ENCODE measurements at places on chromosomes 13 and 19.
A peak's percentile ranks its signal among the peaks of the same experiment; 100 is the strongest.

- peaks cover 30% of the 10 kb centered on the region for H3K4me1 ChIP-seq
- peak; percentile 12 for DNase-seq
- H3K4me3 ChIP-seq, result peak overlapping the region; percentile 91
- peaks cover 22% of the 10 kb centered on the region for H3K36me3 ChIP-seq
- H3K27ac ChIP-seq, result peak overlapping the region; percentile 90
These were observed 546 bp upstream of the ZNF546 start for GRCh38 chr19:39996218-39996810.

GRCh38 chr13:46594374-46595078, 41.6 kb downstream of the LRCH1 start:
- H3K27ac ChIP-seq, result peak overlapping the region; percentile 15
- DNase-seq, result no peak
- H3K27me3 ChIP-seq, result no peaks in the 10 kb centered on the region
- H3K4me1 ChIP-seq, result peaks cover 78% of the 10 kb centered on the region

DNA sequence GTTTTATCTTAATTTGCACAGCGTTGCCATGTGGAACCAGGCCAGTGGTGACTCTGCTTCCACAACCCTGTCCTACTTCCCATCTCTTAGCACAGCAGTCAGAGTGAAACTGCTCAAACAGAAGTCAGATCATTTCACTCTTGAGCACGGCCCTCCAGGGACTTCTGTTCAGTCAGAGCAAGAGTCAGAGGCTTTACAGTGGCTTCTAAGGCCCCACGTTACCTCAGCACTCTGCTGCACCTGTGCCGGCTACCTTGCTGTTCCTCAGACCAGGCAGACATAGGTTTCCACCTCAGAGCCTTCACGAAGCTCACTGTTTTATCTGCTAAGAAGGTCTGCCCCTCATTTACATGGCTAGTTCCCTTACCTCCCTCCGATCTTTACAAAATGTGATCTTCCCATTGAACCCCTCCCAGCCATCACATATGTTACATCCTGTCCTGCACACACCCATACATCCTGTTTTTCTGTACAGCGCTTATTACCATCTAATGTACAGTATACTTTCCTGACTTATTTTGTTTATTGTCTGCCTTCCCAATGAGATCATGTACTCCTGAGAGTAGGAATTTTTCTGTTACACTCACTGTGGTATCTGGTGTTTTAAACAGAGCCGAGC, 41.6 kb downstream of the TM9SF2 start:
- no peak overlapping the region for H3K4me3 ChIP-seq
- no peak overlapping the region for H3K27ac ChIP-seq
- DNase-seq, result no peak
- no peaks in the 10 kb centered on the region for H3K4me1 ChIP-seq
- no peaks in the 10 kb centered on the region for H3K27me3 ChIP-seq

GRCh38 chr13:106612688-106613087, 44.8 kb upstream of the ARGLU1 start:
- DNase-seq, result no peak
- H3K27me3 ChIP-seq, result no peaks in the 10 kb centered on the region
- H3K4me1 ChIP-seq, result peaks cover 14% of the 10 kb centered on the region
- H3K27ac ChIP-seq, result no peak overlapping the region

- DNase-seq, result no peak
- H3K36me3 ChIP-seq, result no peaks in the 10 kb centered on the region
- peaks cover 17% of the 10 kb centered on the region for H3K27me3 ChIP-seq
- no peak overlapping the region for H3K27ac ChIP-seq
- no peak overlapping the region for H3K4me3 ChIP-seq
These were observed 7.3 kb downstream of the ANGPTL4 start for GRCh38 chr19:8371011-8371804.

- H3K27me3 ChIP-seq, result no peaks in the 10 kb centered on the region
- H3K4me3 ChIP-seq, result peak overlapping the region; percentile 81
- peaks cover 3% of the 10 kb centered on the region for H3K36me3 ChIP-seq
These were observed 2.0 kb downstream of the FBL start for GRCh38 chr19:39843919-39844793.

- peaks cover 43% of the 10 kb centered on the region for H3K4me1 ChIP-seq
- H3K36me3 ChIP-seq, result no peaks in the 10 kb centered on the region
- H3K27ac ChIP-seq, result no peak overlapping the region
- H3K27me3 ChIP-seq, result peaks cover 34% of the 10 kb centered on the region
- peak overlapping the region; percentile 89 for H3K4me3 ChIP-seq
These were observed 682 bp downstream of the SSBP4 start for GRCh38 chr19:18419699-18420460.

GRCh38 chr19:39969266-39969665, 1.7 kb upstream of the PSMC4 start:
- H3K4me1 ChIP-seq, result peaks cover 31% of the 10 kb centered on the region
- peak overlapping the region; percentile 99 for H3K4me3 ChIP-seq
- H3K27me3 ChIP-seq, result no peaks in the 10 kb centered on the region
- H3K27ac ChIP-seq, result peak overlapping the region; percentile 24
- no peak for DNase-seq

DNA sequence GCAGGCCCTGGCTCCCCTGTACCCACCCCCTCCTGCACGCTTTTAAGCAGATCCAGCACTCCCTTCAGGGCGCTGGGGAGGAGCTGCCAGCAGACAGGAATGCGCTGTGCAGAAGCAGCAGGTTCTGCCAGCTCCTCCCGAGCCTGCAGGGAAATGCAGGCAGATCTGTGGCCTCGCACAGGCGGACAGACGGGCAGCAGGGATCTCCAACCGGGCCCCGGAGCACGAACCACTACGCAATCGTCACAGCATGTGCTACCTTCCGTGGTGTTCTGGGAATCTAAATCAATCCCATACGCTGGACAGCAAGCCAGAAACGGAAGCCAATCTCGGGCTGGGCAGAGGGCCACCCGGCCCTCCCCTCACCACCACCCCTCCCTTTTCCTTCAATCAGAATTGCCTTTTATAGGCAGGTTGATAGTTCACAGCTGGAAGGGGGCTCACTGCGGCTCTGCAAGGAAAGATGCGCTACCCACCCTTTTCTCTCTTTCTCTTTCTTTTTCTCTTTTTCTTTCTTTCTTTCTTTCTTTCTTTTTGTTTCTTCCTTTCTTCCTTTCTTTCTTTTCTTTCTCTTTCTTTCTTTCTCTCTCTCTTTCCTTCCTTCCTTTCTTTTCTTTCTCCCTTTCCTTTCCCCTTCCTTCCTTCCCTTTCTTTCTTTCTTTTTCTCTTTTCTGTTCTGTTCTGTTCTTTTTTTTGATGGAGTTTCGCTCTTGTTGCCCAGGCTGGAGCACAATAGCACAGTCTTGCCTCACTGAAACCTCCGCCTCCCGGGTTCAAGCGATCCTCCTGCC, 99.9 kb downstream of the GNG7 start:
- peaks cover 23% of the 10 kb centered on the region for H3K4me1 ChIP-seq
- H3K27ac ChIP-seq, result peak overlapping the region; percentile 27
- H3K4me3 ChIP-seq, result no peak overlapping the region
- H3K27me3 ChIP-seq, result peaks cover 23% of the 10 kb centered on the region
- no peaks in the 10 kb centered on the region for H3K36me3 ChIP-seq

DNA sequence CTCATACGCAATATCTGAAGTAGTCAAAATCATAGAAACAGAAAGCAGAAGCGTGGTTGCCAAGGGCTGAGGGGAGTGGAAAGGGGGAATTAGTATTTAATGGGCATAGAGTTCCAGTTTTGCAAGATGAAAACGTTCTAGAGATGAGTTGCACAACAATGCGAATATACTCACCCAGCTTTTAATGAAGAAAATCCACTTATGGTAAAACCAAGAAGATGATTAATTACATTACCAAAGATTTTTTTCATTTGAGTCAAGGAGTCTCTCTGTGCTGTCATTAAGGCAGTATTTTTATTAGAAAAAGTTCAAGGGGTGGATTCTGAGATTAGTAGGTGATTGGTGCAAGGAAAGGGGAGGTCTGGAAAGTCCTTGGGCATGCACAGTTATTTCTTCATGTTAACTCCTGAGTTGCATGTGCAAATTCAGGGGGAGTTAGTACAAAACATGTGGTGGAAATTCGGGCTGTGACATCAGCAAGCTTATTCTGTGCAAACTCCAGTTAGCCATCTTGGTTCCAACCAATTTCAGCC, 6.9 kb upstream of the CBY2 start:
- no peaks in the 10 kb centered on the region for H3K27me3 ChIP-seq
- H3K27ac ChIP-seq, result no peak overlapping the region
- H3K36me3 ChIP-seq, result no peaks in the 10 kb centered on the region
- no peak for DNase-seq
- H3K4me3 ChIP-seq, result no peak overlapping the region

GRCh38 chr13:95382916-95383315, 81.7 kb upstream of the ABCC4 start:
- DNase-seq, result no peak
- no peak overlapping the region for H3K27ac ChIP-seq
- no peaks in the 10 kb centered on the region for H3K27me3 ChIP-seq
- no peaks in the 10 kb centered on the region for H3K36me3 ChIP-seq

DNA sequence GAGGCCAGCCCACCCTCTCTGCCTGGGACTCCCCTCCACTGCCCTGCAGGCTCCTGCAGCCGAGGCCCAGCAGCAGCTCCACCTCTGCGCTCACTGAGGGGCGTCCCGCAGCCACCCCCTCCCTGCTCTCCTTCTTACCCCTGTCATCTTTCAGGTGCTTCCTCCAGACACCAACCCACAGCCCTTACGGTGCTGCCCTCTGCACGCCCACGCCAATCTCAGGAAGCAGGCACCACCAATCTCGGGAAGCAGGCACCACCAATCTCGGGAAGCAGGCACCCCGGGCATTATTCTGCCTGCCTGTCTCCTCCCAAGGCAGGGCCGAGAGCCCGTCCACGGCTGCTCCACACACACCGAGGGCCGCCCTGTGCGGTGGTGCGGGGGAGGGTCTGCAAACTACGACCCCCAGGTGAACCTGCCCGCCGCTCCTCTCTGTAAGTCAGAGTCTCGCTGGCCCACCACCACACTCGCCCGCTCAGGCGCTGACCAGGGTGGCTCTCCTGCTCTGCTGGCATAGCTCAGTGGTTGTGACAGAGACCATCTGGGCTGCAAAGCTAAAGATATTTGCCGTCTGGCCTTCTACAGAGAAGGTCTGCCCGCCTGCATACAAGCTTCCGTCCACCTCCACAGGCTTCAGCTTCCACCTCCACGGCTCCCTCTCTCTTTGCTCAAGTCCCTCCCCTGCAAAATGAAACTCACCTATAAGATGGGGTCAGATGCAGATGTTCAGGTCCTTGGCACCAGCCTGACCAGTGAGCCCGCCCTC, 2.9 kb downstream of the LSM7 start:
- no peaks in the 10 kb centered on the region for H3K36me3 ChIP-seq
- no peak for DNase-seq
- H3K4me1 ChIP-seq, result peaks cover 31% of the 10 kb centered on the region
- no peak overlapping the region for H3K27ac ChIP-seq
- H3K27me3 ChIP-seq, result peaks cover 2% of the 10 kb centered on the region
- peak overlapping the region; percentile 95 for H3K4me3 ChIP-seq

DNA sequence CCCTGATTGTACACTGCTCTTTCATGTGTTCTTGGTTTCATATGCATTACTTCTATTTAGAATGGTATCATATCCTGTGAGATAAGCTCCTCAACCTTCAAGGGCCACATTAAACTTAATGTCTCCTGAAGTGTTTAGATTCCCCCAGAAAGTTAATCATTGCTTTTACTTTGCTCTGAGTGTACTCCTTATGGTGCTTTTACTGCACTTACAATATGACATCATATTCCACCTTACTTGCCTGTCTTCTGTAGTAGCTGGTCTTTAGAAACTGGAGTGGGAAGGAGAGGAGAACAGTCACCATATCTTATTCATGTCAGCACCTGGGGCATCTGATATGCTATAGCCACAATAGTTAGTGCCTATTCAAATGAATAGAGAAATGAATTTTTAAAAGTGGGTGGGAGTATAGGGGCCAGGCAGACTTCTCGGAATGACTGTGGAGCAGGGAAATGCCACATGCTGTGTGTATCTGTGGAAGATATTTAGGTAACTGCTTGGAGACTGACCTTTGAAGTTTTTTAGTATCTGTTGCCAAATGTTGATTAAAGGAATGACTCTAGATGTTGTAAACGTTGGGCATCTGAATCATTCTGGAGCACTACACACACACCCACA, 40.2 kb downstream of the SLAIN1 start:
- H3K27ac ChIP-seq, result no peak overlapping the region
- peaks cover 3% of the 10 kb centered on the region for H3K36me3 ChIP-seq
- H3K4me3 ChIP-seq, result no peak overlapping the region
- no peaks in the 10 kb centered on the region for H3K27me3 ChIP-seq
- H3K4me1 ChIP-seq, result peaks cover 27% of the 10 kb centered on the region

- peaks cover 4% of the 10 kb centered on the region for H3K36me3 ChIP-seq
- H3K4me3 ChIP-seq, result no peak overlapping the region
- H3K4me1 ChIP-seq, result peaks cover 9% of the 10 kb centered on the region
- no peaks in the 10 kb centered on the region for H3K27me3 ChIP-seq
These were observed 1792.7 kb upstream of the MIR17HG start for GRCh38 chr13:89554801-89555200.

- no peaks in the 10 kb centered on the region for H3K36me3 ChIP-seq
- DNase-seq, result no peak
- no peak overlapping the region for H3K27ac ChIP-seq
- no peak overlapping the region for H3K4me3 ChIP-seq
- H3K4me1 ChIP-seq, result peaks cover 26% of the 10 kb centered on the region
These were observed 1608.8 kb upstream of the PCDH20 start for GRCh38 chr13:63024458-63024857.

DNA sequence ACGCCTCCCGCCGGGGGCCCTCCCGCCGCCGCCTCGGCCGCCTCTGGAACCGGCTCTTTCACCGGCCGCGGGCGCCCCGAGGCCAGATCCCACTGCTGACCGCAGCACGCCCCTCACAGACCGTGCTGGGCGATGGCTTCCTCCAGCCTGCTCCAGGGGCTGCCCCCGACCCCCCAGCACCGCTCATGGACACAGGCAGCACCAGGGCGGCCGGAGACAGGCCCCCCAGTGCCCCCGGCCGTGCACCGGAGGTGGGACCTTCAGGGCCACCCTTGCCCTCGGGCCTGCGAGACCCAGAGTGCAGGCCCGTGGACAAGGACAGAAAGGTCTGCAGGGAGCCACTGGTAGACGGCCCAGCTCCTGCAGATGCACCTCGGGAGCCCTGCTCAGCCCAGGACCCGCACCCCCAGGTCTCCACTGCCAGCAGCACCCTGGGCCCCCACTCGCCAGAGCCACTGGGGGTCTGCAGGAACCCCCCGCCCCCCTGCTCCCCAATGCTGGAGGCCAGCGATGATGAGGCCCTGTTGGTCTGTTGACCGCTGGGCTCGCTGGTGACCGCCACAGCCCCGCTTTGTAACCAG, 13.0 kb downstream of the LRP3 start:
- no peaks in the 10 kb centered on the region for H3K4me1 ChIP-seq
- H3K27ac ChIP-seq, result no peak overlapping the region
- H3K36me3 ChIP-seq, result peaks cover 5% of the 10 kb centered on the region
- H3K27me3 ChIP-seq, result no peaks in the 10 kb centered on the region
- no peak overlapping the region for H3K4me3 ChIP-seq
